Left colon (tissue), 2 donors: ENCODE measurements at places on chromosomes 5 and 9. TPM values are rescaled to one million over a fixed set of nuclear protein-coding genes. Genes with fewer than 3 reads are reported as not detected.

- no peak for DNase-seq
These were observed 122.9 kb downstream of the MACROH2A1 start for GRCh38 chr5:135276151-135276550.

DNA sequence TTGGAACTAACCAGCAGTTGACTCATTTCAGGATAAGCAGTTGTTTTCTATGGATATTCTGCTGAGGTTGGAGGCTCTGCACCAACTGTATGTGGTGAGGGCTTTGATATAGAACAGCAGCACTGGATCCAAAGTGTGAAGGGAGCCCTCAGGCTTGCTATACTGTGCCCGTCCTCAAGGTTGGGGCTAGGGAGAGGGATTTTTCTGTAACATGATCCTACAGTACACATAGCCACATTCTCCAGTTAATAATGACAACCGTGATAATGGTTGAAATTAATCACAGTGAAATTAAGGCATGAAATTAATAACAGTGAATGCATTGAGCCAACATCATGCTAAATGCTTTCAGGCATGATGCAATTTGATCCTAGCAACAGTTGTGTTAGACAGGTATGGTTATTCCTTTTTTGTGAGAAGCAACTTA is 36.7 kb downstream of the ARHGAP26 start:
- DNase-seq, result no peak

DNA sequence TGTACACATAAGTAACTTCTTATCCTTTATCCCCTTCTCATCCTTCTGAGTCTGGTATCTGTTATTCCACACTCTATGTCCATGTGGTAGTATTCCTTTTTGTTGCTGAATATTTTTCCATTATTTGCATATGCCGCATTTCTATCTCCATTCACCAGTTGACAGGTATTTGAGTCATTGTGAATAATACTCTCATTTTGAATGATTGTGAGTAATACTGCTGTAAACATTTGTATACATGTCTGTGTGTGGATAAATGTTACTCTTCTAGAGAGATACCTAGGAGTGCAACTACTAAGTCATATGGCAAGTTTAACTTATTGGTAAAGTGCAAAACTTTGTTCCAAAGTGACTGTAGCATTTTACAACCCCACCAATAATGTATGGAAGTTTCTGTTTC is 15.6 kb downstream of the RIC1 start:
- DNase-seq, result no peak

GRCh38 chr5:151155775-151156506 is 1.6 kb downstream of the ANXA6 start:
- peak; percentile 36 for DNase-seq

GRCh38 chr9:1202512-1203280 is 152.5 kb downstream of the DMRT2 start:
- no peak for DNase-seq

DNA sequence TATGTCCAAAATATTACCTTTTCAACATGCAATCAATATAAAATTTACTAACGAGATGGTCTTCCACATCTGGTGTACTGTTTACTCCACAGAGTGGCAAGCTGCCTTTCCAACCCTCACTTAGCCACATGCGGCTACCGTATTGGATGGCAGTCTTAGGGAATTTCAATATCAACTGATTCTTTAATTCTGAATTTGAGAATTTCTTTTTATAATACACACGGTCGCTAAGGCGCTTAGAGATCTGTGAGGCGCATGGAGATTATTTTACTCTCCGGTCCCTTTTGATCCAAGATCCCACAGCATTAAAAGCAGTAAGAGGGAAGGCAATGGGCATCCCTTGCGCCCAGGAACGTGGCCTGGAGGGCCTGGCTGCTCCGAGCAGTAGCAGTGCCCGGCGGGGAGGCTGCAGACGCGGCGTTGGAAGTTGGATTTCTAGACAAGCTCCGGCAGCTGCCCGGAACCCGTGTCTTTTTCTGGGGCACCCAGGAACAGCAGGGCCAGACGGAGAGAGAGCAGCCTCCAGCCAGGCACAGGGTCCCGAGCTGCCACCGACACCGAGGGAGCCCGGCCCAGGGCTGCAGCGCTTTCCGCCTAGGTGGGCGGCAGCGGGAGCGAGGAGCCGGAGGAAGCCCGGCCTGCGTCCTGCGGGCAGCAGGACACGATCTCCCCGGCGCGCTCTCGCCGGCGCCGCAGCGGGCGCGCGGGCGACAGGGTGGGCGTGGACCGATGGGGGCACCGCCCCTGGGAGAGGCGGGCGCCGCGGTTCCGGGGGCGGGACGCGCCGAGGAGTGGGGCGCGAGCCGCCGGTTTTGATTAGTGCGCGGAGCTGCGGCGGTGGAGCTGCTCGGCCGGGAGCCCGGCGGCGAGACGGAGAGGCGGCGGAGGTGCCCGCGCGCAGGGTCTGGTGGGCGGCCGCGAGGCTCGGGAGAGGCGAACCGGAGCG is at the start of gene UGCG:
Gene UGCG (plus strand): TSS at position 819 of the 946 bp plus-strand sequence. CDS start 402 bp downstream, outside the sequence.
- peak; percentile 84 for DNase-seq

DNA sequence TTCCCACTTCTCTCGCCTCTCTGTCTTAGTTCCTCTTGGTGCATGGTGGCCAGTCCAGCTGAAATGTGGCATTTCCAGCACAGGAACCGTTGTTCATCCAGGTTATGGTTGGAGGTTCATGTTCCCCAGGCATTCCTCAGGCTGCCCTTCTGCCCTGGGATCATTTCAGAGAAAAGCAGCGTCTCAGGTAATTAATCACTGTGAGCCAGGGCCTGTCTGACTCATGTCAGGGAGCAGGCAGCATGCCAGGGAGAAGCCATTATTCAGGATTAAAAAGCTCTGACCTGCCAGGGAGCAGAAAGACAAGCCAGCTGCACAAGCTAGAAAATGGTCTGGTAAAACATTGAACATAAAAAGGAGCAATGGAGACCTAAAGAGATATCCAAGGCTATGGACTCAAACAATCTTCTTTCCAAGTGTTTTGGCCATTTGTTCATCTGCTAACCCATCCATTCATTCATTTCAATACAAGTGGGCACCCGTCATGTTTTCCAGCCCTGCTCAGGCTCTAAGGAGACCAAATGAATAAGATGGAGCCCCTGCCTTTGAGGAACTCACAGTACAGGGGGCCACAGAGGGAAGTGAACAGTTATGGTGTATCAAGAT is 241.4 kb downstream of the DRD1 start:
- no peak for DNase-seq

DNA sequence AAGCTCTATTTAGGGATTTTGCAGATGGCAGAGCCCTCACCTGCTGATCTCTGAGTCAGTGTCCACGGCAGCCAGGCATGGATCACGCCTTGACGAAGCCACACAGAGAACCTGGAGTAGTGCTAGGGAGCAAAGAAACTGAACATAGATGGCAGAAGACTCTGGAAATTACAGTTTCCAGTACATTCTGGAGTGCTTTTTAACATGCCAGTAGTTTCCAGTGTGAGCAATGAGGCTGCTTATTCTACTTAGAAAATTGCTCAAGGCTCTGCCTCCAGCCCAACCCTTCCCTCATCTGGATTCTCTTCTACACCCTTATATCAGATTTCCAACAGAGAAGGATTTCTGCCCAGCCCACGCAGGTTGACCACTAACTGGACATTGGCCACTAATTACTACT is 203.3 kb downstream of the ADAMTS12 start:
- DNase-seq, result no peak

GRCh38 chr9:35051069-35051967 is 21.1 kb downstream of the VCP start:
- DNase-seq, result peak; percentile 48

DNA sequence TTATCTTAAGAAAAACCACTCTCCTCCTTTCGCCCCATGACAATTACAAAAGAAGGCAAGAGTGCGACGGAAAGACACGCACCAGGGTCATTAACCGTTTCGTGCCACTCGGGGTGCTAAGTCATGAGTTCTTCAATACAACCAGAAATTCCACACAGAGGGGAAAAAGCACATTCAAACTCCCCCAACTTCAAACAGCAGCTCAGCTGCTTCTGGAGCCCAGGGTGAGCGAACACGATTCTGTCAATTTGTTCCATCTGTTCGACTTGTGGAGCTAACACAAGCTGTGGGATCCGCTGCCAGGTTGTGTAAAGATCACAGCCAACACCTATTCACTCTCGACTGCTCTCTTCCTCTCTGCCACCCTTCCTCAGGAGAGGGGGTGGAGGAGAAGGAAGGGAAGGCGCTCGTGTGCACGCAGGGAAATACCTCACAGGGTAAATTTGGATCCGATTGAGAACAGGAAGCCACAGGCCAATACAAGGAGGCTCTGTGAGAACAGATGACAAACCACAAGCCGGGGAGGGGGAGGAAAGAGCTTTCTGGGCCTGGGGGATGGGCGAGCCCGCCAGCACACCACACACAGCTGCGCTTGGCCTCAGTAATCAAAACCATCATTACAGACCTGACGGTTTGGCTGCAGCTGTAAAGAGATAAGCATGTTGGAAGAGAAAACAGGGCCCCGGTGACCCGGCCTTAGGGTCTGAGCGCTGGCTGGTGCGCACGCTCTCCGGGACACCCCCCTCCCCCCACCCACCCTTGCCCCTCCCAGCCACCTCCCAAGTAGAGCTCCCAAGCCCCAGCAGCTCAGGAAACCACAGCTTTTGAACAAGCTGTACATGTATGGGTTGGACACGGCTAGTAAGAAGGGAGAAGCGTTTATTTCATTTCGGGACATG is 54.3 kb downstream of the PTCH1 start:
- peak; percentile 80 for DNase-seq

- DNase-seq, result no peak
These were observed 155.1 kb upstream of the NR4A3 start for GRCh38 chr9:99666571-99666970.

DNA sequence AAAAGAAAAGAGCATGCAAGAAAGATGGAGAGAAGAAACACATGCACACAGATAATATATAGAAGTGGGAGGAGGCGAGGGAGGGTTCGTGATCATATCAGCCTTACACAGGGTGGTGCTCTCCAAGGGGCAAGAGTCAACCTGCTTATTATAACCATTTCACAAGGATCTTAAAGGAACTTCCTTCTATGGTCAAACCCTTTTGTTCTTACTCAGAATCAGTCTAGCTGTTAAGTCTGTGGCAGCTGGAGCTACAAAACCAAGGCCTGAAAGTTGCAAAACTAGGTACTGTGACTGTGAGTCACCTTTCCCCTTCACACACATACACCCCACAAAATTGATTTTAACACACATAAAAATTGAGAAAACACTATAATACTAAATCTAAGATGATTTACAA is 18.5 kb upstream of the ERMP1 start:
- no peak for DNase-seq

DNA sequence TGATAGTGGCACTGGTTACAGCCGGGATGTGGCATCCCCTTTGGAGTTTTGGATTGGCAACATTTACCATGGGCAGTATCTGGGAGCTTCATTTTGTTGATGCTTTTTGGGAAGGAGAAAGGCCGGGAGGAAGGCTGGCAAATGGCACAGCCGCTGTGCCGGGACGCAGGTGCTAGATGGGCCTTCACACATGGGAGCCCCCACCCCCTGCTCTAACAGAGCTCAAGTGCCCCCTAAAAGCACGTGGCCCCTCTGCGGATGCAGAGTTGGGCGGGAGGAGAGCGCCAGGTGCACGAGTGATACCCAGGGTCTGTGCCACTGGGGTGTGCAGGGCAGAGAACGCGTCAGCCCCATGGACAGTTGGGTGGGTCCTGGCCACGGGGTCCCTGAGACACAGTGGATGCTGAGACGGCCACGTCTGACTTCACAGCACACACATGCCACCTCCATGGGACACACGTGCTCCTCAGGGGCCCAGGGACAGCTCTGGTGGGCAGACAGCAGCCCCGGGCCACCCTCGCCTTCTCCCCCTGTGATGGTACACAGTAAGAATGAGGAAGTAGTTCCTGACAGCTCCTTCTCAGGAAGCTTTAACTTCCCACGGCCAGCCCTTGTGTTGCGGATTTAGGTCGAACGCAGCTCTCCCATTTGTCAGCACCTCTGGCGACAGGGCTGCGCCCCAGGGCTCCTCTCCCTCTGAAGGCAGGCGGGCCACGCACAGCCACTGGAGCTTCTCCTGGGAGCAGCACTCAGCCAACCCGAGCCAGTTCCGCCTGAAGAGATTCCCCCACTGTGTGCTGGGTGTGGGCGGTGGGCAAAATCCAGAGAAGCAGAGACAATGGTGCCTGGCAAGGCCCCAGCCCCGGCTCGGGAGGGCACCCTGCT is 10.8 kb downstream of the SLC9A3 start:
- DNase-seq, result no peak

- peak; percentile 64 for DNase-seq
These were observed 25.0 kb upstream of the C5orf47 start for GRCh38 chr5:173963867-173964441.

DNA sequence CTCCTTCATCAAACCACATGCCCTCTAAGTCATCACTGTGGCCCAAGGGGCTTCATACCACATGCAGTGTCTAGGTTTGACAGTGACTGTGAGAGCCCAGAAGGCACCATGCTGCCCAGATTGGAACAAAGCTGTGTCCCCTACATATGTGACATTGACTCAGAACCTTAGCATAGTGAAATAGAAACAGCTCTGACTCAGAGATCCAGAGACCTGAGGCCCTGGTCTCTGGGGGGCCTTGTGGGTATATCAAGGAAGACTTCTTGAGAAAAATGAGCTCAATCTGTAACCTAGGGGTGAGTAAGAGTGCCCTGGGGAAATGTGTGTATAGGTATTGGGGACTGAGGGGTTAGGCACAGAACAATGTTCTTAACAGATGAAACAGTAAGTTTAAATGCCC is 7.1 kb upstream of the ENTREP1 start:
- DNase-seq, result no peak

DNA sequence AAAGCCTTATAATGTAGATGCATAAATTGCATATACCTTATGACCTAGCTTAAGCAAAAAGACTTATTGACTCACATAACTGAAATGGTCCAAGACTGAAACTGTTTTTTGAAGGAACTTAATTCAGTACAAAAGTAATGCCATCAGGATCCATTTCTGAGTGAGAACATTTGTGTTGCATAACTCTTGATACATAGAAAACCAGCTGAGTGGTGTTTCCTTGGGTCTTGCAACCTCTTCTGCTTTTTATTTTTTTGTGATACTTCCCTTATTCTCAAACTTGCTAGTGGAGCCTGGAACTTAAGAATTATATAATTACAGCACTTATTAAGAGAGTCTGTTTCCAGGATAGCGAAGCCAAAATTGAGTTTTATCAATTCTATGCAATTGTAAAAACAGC is 272.0 kb downstream of the MAN2A1 start:
- DNase-seq, result no peak

- peak; percentile 40 for DNase-seq
These were observed 48.0 kb upstream of the CAST start for GRCh38 chr5:96614110-96614691.

RUSC2 gene
- 9.2 TPM for total RNA-seq

TTC23L gene
- total RNA-seq, result not detected

JMY gene
- total RNA-seq, result 9.2 TPM

FAM200C gene
- 1.3 TPM for total RNA-seq

WDR5 gene
- 22.7 TPM for total RNA-seq

NR4A3 gene
- 0.61 TPM for total RNA-seq

ADAMTS2 gene
- 4.4 TPM for total RNA-seq

KCNT1 gene
- total RNA-seq, result 0.34 TPM

C8G gene
- 3.9 TPM for total RNA-seq

MEIKIN gene
- not detected for total RNA-seq

BTNL9 gene
- 4.1 TPM for total RNA-seq
